ENCODE measurements at places on chromosomes 2 and 18. TPM values are rescaled to one million over a fixed set of nuclear protein-coding genes. Genes with fewer than 3 reads are reported as not detected.

- no peak overlapping the region for H3K27ac ChIP-seq
- H3K4me1 ChIP-seq, result no peaks in the 10 kb centered on the region
- H3K4me3 ChIP-seq, result no peak overlapping the region
- H3K36me3 ChIP-seq, result no peaks in the 10 kb centered on the region
- peaks cover 16% of the 10 kb centered on the region for H3K27me3 ChIP-seq
- DNase-seq, result no peak
Observed at GRCh38 chr2:218031261-218031660, 28.5 kb upstream of the TNS1 start.

GRCh38 chr2:226184940-226185615, 614.5 kb downstream of the IRS1 start:
- no peak overlapping the region for H3K4me3 ChIP-seq
- H3K27me3 ChIP-seq, result no peaks in the 10 kb centered on the region
- H3K36me3 ChIP-seq, result no peaks in the 10 kb centered on the region
- peaks cover 19% of the 10 kb centered on the region for H3K4me1 ChIP-seq

Gene SLC9A4
- 0.85 TPM for total RNA-seq

DNA sequence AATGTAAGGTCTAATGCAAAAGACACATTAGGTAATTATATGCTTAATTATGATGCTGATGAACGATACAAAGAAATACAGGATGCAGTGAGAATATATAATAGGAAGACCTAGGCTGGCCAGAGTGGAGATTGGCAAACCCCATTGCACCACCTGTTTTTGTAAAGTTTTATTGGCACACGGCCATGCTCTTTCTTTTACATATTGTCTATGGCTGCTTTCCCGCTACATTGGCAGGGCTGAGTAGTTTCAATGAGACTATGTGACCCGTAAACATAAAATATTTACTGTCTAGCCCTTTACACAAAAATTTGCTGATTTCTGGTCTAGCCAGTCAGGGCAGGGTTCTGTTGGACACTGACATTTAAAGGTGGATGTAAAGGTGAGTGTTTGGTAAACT, 5.4 kb downstream of the SEC11C start:
- no peaks in the 10 kb centered on the region for H3K27me3 ChIP-seq
- H3K4me3 ChIP-seq, result no peak overlapping the region
- DNase-seq, result no peak
- no peaks in the 10 kb centered on the region for H3K36me3 ChIP-seq
- H3K27ac ChIP-seq, result no peak overlapping the region

DNA sequence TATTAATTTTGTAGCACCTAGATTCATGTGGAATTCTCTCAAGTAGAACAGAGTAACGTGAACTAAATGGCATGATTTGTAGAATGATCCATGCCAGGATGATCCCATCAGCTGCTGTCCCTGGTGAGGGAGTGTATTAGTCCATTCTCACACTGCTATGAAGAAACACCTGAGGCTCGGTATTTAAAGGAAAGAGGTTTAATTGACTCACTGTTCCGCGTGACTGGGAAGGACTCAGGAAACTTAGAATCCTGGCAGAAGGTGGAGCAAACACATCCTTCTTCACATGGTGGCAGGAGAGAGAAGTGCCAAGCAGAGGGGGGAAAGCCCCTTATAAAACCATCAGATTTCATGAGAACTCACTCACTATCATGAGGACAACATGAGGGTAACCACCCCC, 312.6 kb downstream of the PTPRM start:
- peaks cover 36% of the 10 kb centered on the region for H3K4me1 ChIP-seq
- no peaks in the 10 kb centered on the region for H3K27me3 ChIP-seq
- peak overlapping the region; percentile 86 for H3K27ac ChIP-seq
- DNase-seq, result no peak

GRCh38 chr2:158580760-158581159, 124.0 kb downstream of the PKP4 start:
- H3K27me3 ChIP-seq, result no peaks in the 10 kb centered on the region
- no peaks in the 10 kb centered on the region for H3K36me3 ChIP-seq
- no peak overlapping the region for H3K27ac ChIP-seq
- H3K4me1 ChIP-seq, result no peaks in the 10 kb centered on the region
- DNase-seq, result no peak

GRCh38 chr2:201813996-201814760, 7.8 kb downstream of the CDK15 start:
- H3K36me3 ChIP-seq, result no peaks in the 10 kb centered on the region
- H3K27ac ChIP-seq, result no peak overlapping the region
- no peak for DNase-seq

DNA sequence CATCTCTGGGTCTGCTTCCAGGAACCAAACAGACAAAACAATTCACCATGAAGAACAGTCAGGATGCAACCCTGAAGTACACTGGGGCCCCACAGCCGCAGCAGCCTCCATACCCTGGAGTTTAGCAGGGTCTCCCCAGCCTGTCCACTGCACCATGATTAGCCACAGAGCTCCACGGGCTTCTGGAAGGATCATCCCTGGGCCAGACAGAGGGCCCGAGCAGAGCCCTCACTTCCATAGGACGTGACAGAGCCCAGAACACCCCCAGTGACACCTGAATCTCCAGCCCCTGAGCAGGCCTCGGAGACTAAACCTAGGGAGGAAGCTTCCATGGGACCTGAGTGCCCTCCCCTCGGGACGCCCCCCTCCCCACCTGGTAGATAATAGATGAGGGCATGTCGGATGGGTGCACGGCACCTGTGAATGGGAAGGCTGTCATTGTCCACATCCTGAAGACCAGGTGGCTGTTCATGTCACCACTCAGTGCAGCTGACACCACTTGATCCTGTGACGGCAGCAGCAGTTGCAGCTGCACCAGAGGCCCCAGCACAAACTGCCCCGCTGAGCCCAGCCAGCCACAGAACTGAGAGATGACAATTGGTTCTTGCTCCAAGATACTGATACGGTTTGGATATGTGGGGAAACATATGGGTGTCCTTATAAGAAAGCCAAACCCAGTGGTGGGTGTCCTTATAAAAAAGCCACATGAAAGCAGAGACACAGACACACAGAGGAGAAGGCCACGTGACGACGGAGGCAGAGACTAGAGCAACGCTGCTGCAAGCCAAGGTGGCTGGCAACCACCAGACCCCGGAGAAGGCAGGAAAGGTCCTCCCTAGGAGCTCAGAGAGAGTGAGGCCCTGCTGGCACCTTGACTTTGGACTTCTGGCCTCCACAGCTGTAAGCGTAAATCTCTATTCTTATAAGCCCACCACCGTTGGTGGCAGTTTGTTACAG, 23.2 kb downstream of the KIF1A start:
- H3K4me1 ChIP-seq, result no peaks in the 10 kb centered on the region
- H3K27me3 ChIP-seq, result peaks cover 100% of the 10 kb centered on the region
- no peak overlapping the region for H3K27ac ChIP-seq
- no peak for DNase-seq
- no peaks in the 10 kb centered on the region for H3K36me3 ChIP-seq

GRCh38 chr2:38466876-38467767, 90.0 kb upstream of the ATL2 start:
- no peak overlapping the region for H3K4me3 ChIP-seq
- H3K36me3 ChIP-seq, result no peaks in the 10 kb centered on the region
- peaks cover 16% of the 10 kb centered on the region for H3K4me1 ChIP-seq
- DNase-seq, result no peak
- no peak overlapping the region for H3K27ac ChIP-seq

DNA sequence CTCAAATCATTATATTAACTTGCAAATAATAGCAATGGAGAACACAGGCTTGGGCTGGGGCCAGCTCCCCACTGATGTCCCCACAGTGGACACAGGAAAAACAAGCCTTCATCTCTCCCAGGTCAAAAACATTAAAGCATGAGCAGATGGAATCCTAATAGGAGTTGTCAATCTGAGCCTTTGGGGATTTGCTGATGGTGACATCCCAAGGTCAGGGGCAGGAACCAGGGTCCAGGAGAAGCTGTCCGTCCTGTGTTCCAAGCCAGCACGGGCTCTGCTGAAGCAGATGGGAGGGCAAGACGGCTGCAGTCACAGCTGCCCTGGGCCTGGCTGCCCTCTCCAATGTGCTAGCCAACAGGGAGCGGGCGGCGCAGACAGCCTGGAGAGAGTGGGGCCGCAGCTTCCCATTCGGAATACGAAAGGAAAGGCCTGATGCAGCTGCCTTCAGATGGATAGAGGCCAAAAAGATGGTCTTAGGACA, 135.5 kb downstream of the NDUFA10 start:
- H3K4me3 ChIP-seq, result no peak overlapping the region
- no peaks in the 10 kb centered on the region for H3K4me1 ChIP-seq
- DNase-seq, result no peak
- H3K27me3 ChIP-seq, result peaks cover 71% of the 10 kb centered on the region
- H3K36me3 ChIP-seq, result no peaks in the 10 kb centered on the region
- no peak overlapping the region for H3K27ac ChIP-seq

Gene ATP9B
- 13.0 TPM for total RNA-seq

- DNase-seq, result no peak
- no peak overlapping the region for H3K27ac ChIP-seq
- no peaks in the 10 kb centered on the region for H3K27me3 ChIP-seq
- H3K4me1 ChIP-seq, result no peaks in the 10 kb centered on the region
- no peaks in the 10 kb centered on the region for H3K36me3 ChIP-seq
- no peak overlapping the region for H3K4me3 ChIP-seq
Observed at GRCh38 chr2:211077216-211077767, 520.9 kb downstream of the CPS1 start.

Gene FAM124B
- total RNA-seq, result 0.60 TPM

DNA sequence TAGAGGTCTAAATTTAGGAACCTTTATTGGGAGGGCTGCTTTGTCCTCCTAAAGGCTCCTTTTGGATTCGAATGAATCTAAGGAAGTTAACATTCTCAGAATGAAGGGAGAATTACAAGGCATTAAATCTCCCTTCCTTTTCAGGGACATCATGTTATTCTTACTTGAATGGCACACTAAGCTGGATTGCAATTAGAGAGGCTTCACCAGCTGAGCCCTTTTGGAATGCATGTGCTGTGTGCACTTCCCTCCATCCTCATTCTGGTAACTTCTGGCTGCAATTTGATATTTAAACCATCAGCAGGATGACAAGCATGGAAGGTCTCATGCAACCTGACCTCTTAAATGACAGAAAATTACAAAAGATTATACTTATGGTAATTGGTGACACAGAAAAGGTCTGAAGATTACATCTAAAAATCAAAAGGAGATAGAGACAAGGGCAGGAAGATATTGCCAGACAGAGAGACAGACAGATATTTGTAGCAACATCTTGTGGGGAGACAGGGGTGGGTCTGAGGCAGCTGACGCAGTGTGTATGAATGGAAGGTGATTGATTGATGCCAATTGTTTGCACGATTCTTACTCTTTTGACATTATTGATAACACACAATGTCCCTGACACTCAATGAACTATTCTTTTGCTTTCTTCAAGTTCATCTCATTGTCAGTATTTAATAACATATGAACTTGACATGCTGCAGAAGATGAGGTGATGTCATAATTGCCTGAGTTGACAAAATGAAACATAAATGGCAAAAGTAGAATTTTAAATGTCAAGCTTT, 570.8 kb upstream of the GYPC start:
- no peaks in the 10 kb centered on the region for H3K4me1 ChIP-seq
- no peaks in the 10 kb centered on the region for H3K36me3 ChIP-seq
- H3K27me3 ChIP-seq, result no peaks in the 10 kb centered on the region
- no peak overlapping the region for H3K4me3 ChIP-seq
- H3K27ac ChIP-seq, result no peak overlapping the region

DNA sequence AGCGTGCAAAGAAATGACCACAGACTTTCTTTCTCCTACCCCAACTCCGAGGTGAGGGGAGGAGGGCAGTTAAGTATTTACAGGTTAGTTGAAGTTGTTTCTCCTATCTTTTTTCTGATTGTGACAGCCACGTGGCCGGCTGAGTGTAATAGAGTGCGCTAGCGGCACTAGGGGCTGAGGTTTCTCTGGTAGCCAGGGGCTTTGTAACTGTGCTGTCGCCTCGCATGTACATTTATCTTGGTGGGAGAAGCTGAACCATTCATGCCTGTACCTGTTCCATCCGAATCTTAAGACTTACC, 214.1 kb upstream of the STON1 start:
- peaks cover 41% of the 10 kb centered on the region for H3K4me1 ChIP-seq
- H3K27ac ChIP-seq, result peak overlapping the region; percentile 66
- DNase-seq, result no peak
- H3K27me3 ChIP-seq, result no peaks in the 10 kb centered on the region
- H3K36me3 ChIP-seq, result no peaks in the 10 kb centered on the region

DNA sequence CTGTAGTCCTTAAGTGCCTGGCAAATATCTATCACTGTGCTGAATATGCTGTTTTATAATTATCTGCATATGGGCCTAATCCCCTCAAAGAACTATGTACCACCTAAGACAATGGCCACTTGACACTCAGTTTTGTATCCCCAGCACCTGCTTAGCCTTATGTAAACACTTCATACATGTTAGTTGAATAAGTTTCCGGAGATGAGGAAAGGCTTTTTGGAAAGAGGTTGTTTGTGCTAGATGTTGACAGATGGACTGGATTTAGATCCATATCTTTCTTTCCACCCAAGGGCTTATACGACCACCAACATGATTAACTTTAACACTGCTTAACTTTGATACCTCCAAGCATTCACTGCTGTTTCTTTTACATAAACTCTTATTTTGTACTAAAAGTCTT, 63.3 kb downstream of the FAM228A start:
- no peak overlapping the region for H3K27ac ChIP-seq
- no peaks in the 10 kb centered on the region for H3K4me1 ChIP-seq
- no peak for DNase-seq
- 0 out of 2 replicates have a peak, but pooled peaks cover 4% of the 10 kb centered on the region for H3K36me3 ChIP-seq
- no peaks in the 10 kb centered on the region for H3K27me3 ChIP-seq

Gene TTC31
- total RNA-seq, result 20.1 TPM
